ENCODE measurements at places on chromosomes 6 and 20.

GRCh38 chr6:109738667-109739066, 47.6 kb downstream of the FIG4 start:
- DNase-seq = no peak

DNA sequence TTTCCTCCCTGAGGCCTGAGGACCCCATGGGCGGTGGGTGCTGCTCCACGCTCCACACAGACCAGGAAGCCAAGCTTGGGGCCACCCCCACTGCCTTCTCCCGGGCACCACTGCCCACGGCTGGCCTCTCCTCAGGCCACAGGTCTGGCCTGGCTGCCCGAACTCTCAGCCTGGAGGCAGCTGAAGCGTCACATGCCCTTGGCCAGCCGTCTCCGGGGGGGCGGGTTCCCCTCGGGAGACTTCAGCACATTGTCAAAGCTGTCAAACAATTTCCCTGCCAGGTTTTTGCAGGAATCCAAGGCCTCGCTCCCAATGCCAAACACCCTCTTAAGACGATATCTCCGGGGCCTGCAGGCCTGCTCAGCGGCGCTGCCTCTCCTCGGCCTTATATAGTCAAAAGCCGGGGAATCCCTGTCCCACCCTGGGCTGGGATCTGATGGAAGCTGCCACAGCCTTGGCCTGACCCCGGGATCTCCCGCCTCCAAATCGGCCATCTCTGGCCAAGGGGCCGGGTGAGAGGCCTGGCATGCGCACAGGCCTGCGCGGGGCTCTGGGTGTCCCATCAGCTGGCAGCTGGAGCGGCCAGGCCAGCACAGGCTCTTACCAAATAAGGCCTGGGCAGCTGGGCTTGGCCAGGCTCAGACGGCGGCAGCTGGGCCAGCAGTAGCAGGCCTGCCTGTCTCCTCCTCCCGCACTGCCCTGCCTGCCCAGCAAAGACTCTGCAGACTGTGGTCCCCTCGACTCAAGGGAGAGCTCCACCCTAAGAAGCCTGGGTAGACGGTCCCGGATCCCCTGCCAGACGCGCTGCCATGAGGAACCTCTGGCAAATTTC, 49.7 kb downstream of the RBM38 start:
- DNase-seq = no peak

- no peak for DNase-seq
Measured at GRCh38 chr6:104639668-104640067, 220.1 kb downstream of the HACE1 start.

GRCh38 chr20:64036346-64037198, 590 bp downstream of the C20orf204 start:
- peak; percentile 37 for DNase-seq

DNA sequence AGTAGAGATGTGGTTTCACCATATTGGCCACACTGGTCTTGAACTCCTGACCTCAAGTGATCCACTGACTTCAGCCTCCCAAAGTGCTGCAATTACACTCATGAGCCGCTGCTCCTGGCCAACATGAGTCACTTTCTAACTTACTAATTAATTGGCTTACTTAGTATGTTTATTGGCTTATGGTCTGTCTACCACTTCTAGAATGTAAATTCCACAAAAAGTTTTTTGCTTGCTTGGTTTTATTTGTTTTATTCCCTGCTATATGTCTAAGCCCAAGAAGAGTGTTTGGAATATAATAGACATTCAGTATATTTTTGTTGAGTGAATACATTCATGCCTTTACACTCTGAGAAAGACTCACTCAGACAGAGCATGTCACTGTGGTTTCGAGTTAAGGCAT, 86.0 kb downstream of the SAMD3 start:
- DNase-seq = no peak

DNA sequence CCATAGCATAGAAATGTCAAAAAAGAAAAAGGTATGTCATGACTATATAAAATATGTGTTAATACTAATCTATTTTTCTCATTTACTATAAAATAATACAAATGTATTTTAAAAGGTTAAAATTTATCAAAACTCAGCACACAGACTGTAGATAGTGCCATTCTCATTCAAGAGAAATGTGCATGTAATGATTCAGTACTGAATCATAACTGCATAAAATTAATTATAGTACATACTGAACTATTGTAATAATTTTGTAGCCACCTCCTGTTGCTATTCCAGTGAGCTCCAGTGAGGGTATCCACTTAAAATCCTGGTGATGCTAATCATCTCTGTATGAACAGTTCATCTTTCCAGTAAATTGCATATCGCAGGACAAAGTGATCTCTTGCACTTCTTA, 82.8 kb downstream of the HMGCLL1 start:
- DNase-seq = no peak

DNA sequence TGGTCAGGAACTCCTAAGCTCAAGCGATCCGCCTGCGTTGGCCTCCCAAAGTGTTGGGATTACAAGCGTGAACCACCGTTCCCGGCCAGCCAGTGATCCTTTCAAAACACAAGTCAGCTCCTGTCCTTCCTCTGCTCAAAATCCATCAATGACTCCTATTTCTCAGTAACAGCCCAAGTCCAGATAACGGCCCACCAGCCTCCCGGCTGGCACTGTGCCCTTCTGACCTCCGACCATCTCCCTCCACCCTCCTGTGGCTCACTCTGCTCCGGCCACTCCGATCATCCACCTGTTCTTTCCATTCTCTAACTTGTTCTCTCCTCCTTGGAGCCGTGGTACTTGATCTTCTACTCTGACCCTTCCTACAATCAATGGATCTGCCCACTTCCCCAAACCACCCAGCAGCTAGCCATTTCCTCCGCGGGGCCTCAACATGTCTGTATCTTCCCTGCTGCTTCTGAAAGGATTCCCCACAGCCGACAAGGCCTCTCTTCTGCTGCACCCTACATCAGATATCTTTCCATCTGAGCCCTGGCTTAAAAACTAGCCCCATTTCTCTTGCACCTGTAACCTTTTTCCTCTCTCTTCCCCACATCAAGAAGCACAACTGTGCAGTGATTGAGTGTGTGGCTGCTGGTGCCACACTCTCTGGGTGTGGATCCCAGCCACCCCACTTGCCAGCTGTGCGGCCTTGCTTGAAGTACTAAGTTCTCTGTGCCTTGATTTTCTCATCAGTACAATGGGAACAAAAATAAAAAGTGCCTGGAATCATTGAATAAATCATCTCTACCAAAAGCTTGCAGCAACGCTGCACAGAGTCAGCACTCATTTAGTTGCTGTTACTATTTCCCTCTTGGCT, 6.1 kb upstream of the ZMYND8 start:
- no peak for DNase-seq

- no peak for DNase-seq
Measured at GRCh38 chr6:154886016-154886415, 109.1 kb upstream of the TIAM2 start.

- peak; percentile 69 for DNase-seq
Measured at GRCh38 chr6:13873288-13874190, 51.2 kb upstream of the RNF182 start.

GRCh38 chr20:2889209-2889608, 15.9 kb downstream of the PTPRA start:
- no peak for DNase-seq

- DNase-seq = no peak
Measured at GRCh38 chr6:96301023-96301422, 220.6 kb upstream of the UFL1 start.

DNA sequence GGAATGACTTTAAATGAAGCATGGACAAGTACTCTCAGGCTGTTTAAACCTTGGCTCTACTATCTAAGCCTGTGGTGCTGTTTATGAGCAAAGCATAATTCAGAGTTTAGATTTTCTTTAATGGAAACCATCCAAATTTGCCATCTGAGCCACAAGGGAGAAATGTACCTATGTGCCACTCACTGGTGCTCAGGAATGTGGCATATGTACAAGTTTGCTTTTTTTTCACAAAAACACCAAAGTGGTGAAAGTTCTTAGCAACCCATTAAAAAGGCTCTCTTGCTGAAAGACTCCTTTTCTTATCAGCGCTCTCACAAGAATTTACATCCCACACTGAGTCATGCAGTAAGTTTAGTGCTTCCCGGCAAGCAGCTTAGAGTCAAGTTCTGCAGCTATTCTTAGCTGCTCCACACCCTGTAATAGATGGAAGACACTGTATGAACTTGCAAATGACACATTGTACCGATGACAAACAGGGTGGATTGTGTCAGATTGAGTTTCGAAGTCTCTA, 57.3 kb upstream of the MLIP start:
- DNase-seq = no peak

GRCh38 chr20:39800111-39800510, 838.0 kb downstream of the DHX35 start:
- DNase-seq = no peak

DNA sequence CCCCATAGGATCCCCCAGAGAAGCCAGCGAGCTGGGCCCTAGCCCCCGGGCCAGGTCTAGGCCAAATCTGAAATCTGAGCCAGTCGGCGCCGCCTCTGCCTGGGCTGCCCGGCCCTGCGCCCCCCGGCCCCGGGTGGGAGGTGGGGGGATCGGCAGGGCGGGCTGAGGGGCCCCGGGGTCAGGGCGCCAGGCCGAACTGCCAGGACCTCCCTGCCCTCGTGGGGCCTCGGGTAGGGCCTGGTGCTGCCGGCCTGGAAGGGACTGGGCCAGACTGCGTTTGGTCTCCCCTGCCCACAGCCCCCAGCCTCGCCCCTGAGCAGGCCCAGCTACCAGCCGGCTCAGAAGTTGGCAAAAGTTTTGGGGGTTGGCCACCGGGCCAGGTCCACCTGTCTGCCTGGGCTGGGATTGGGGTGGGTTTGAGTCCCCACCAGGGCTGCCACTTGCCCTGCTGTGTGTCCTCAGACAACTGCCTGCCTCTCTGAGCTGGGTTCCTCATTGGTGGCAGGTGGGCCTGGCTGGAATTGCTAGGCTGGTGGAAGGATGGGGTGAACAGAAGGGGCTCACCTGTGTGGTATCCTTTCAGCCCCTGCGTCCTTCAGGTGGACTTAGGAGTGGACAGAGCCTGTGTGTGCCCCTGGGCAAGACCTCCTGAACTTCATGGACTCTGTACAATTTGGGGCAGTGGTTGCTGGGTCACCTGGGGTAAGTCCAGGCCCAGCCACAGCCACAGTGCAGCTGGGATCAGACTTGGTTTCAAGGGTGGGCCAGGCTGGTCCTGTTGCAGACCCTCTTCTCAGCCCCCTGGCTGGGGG, 801 bp downstream of the SRC start:
- DNase-seq = no peak

DNA sequence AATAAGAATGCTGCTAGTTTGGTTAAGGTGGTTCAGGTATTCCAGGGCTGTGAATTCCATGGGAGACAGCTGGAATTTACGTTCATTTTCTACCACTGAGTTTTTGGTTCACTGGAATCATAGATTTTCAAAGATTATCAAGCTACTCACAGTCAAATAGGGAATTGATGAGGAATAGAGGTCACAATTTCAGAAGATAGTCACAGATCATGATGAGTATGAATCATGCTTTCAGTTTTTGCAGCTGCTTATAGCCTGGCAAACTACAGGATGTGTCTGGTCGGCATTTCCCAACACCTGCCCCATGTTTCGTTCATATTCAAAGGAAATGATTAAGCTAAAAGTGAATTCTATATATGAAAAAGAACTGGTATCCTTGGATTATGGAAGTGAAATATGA, 58.7 kb downstream of the BCKDHB start:
- no peak for DNase-seq

- no peak for DNase-seq
Measured at GRCh38 chr20:1388253-1388652, 4.6 kb downstream of the FKBP1A start.

DNA sequence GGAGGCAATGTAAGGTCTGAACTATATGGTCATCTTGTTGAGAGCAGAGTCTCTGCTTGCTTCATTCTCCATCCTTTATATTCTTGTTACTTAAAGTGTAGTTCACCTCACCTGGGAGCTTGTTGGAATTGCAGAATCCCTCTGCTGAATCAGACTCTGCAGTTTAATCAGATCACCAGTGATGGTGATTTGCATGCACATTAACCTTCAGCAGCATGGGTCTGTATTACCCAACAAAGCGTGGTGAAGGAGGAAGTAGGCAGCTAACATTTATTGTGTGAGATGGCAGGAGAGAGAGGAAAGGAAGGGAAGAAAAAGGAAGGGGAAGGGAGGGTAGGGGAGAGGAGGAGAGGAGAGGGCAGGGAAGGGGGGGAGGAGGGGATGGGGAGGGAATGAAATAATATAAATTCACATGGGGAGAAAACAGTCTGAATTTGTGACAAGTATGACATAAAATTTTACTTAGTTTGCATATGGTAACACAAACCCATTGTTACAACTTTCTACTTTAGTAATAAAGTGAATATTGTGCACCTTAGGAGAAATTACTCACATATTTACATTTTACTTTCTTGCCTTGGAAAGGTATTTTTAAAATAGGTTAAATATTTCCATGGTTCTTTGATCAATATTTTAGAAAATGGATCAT, 740.7 kb downstream of the DHX35 start:
- no peak for DNase-seq

- DNase-seq = no peak
Measured at GRCh38 chr6:113920663-113921267, 50.2 kb downstream of the HDAC2 start.

- no peak for DNase-seq
Measured at GRCh38 chr20:44361021-44361420, 5.5 kb downstream of the HNF4A start.

GRCh38 chr6:123036648-123037047, 40.6 kb downstream of the CLVS2 start:
- no peak for DNase-seq

DNA sequence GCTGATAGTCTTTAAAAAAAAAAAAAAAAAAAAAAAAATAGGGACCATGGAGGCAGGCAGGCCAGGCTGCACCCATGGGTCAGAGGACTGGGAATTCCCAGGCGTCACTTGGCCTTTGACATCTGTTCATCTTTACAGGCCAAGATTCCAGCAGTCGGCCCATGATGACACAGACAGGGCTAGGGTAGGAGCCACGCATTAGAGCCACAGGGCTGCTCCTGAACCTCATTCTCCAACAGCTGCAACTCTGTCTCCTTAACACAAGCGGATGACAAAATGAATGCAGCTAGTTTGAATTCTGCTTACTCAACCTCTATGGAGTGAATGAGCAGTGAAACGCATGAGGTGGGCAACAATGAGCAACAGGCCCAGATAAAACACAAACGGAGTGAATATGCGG, 126.4 kb downstream of the LY86 start:
- DNase-seq = no peak

- no peak for DNase-seq
Measured at GRCh38 chr6:166769648-166770047, 142.6 kb upstream of the RPS6KA2 start.

DNA sequence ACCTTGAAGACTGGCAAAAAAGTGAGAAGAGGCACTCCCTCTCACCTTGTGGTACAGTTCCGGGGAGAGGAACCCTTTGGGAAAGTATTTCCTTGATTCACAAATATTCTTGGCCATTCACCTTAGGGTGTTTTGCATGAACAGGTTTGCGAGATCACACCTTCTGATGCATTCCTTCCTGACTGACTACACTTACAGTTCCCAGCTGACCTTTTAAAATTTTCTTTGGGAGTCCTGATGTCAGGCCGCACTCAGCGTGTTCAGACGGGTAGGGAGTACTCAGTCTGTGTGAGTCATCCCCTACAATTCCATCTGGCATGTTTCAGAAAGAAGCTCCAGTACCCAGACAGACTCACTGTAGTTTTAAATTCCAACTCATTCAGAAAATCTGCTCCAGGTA, 1.7 kb downstream of the ADGRF4 start:
- DNase-seq = no peak

GRCh38 chr6:158758451-158758860, 60.7 kb downstream of the EZR start:
- no peak for DNase-seq
